ENCODE measurements at places on chromosomes 6 and 20.

DNA sequence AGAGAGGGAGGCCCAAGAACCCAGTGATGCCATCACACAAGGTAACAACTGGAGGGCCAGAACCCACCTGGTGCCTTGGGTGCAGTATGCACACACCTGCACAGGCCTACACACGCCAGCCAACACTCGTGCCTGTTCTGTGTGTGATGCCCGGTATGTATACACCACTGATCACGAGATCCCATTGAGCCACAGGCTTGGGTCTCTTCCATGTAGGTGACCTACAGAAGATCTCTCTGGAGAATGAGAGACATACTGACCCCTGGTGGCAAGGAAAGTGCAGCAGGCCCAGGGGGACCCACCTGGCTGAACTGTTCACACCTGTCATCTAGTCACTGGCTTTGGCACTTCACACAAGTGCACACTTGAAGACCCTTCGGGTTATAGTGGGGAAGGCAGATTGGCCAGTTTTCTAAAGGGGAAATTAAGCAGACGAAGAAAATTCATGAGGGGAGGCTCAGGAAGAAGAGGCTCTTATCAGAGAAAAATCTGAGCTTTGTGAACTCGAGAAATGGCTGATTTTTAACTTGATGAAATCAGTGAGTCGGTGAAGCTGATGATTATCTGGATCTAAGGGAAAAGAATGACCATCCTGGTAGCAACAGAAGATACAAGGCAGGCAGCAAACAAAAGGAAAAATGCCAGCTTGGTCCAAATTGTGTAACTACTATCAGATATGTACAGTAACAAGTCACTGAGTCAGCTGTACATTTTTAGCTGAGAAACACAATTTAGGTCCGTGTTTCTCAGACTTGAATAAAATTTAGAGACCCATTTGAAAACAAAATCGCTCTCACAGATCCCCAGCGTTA lies 69.1 kb upstream of the PBOV1 start:
- DNase-seq = peak; percentile 16

DNA sequence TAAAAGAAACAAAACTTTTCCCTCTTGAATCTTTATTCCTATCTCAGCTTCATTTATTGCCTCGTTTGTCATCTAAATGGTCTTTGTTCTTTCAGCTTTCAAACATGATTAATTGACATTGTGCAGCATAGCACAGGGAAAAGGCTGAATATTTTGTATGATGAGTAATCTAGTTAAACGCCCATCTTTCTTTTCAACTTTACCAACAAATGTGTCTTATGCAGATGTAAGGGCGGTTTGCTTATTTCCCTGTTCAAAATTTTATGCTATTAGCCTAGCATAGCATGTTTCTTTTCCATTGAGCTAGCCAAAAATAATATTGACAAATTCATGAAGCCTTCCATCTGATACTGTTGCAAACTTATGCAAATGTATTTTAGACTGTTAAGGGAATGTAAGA lies 176.4 kb upstream of the AKAP12 start:
- DNase-seq = peak; percentile 85

GRCh38 chr6:8059129-8059528 lies 5.1 kb downstream of the BLOC1S5 start:
- DNase-seq = peak; percentile 74

- DNase-seq = no peak
Observed at GRCh38 chr6:136723780-136724179, 68.5 kb downstream of the MAP3K5 start.

GRCh38 chr6:66184091-66184490 lies 477.1 kb upstream of the EYS start:
- DNase-seq = no peak

DNA sequence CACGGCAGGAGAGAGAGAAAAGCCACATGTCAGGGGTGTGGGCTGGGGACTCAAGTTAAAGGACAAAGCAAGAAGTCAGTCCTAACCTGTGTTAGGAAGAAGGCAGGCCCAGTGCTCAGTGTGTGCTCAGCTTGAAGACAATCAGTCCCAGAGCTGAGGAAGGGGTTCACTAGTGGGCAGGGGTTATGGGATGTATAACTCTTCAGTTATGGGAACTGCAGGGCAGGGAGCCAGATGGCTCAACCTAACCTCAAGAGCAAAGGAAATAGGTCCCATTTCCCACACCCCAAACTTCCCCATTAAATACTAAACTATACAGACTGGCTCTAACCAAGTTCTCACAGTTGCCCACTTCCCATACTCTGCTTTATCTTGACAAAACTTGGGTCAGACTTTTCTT lies 7.4 kb upstream of the SSTR4 start:
- DNase-seq = no peak

- DNase-seq = peak; percentile 30
Observed at GRCh38 chr6:128112494-128112893, 211.6 kb upstream of the THEMIS start.

GRCh38 chr6:18432619-18433018 lies 45.5 kb downstream of the RNF144B start:
- DNase-seq = no peak

- no peak for DNase-seq
Observed at GRCh38 chr6:152078001-152078400, 270.5 kb downstream of the ESR1 start.

DNA sequence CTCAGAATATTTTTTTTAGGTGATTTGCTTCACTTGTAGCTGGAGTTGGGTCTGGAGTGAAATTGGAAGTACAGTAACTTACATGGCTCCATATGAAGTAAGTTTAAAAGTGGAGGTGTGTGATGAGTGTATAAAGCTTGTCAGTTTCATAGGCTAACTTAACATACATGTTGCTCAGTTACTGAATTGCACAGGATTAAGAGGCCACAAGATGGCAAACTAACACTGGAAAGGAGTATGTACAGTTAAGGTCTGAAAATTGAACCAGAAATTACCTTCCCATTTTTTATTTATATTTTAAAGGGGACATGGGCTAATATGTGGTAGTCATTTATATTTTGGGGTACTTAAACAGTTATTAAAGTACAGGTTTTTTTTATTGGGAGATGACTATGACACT lies 45.3 kb upstream of the SMIM8 start:
- DNase-seq = peak; percentile 24

GRCh38 chr6:122722746-122723145 lies 56.8 kb upstream of the FABP7 start:
- DNase-seq = peak; percentile 18

GRCh38 chr6:37517411-37517812 lies 17.7 kb upstream of the CCDC167 start:
- no peak for DNase-seq

- no peak for DNase-seq
Observed at GRCh38 chr20:17925141-17925939, 43.3 kb downstream of the SNX5 start.

GRCh38 chr6:117079951-117080350 lies 185.4 kb upstream of the VGLL2 start:
- DNase-seq = no peak

GRCh38 chr20:48760403-48760983 lies 67.3 kb downstream of the PREX1 start:
- peak; percentile 54 for DNase-seq

GRCh38 chr6:106046116-106046853 lies 39.9 kb upstream of the PRDM1 start:
- DNase-seq = no peak

GRCh38 chr20:49490689-49491088 lies 8.2 kb upstream of the KCNB1 start:
- no peak for DNase-seq

DNA sequence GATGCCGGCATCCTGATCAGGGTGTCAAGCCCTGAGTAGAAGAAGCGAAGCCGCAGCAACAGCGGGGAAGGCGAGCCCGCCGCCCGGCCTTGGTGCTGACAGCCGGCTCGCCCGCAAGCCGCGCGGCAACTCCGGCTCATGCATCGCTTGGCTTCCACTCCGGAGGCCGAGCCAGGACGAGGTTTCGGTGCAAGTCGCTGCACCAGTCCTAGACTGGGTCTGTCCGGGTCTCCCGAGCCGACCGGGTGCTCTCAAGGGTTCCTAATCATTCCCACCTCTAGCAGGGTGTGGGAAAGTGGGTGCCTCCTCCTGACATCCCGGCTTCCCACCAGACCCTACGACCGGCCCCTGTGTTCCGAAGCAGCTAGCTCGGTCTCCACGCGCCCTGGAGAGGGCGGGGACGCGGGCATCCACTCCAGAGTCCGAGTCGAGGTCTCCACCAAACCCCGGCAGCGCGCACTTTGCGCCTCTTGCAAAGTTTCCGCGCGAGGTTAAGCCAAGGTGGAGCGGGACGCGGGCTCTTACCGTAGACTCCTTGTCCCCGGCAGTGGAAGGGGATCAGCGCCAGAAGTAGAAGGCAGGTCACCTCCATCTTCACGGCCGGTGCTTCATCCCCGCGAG lies 1.4 kb downstream of the MDGA1 start:
- peak; percentile 49 for DNase-seq

DNA sequence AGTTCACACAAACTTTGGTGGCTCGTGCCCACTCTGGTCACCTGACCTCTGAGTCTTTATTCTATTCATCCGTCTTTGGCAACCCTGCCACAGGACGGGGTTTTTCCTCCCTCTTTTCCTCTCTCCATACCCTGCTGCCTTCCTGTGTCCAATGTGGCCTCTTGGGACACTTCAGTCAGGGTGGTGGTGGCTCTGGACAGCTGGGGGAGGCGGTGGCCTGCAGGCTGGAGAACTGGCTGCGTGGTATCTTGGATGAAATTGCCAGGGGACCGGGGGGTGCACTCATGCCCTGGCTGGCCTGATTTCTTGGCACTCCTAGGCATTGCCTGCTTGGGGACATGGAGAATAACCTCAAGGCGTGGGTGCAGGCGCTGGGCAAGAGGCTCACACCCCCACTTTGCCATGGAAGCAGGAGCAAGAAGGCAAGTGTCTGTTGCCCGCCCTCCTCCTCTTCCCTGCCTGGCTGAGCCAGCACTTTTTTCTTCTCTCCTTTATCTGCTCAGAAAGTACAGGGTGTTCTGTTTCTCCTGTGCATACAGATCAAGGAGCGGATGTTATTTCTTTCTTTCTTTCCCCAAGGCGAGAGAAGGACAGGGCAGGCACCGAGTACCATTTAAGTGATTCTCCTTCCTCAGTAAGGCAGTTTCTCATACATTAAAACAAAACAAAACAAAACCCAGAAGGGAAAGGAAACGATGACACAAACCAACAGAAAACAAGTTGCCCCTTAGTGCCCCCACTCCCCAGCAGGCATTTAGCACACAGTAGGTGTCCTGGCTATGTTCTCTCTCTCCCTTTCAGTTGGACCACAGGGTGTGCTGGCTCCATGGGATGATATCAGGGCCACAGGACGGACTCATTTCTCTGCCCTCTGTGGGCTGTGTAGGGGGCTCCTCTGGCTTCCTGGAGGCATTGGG lies 155.5 kb upstream of the RNF24 start:
- DNase-seq = peak; percentile 43

DNA sequence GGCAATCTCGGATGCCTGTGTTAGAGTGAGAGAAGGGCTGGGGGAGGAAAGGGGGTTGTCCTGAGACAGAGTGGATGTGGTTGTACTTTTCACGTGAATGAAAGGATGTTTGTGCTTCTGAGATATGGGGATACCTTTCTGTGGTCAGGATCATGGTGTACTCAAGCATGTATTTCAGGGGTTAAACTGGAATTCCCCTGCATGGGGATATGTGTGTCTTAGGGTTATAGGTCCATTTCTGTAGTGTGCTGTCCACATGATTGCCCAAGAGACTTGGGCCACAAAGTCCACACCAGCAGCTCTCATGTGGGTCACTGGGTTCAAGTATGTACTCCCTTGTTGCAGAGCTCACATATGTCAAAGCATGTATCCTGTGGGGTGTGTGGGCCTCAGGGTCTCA lies 10.5 kb downstream of the SYNGAP1 start:
- DNase-seq = no peak

GRCh38 chr20:36094497-36094896 lies 60.0 kb upstream of the EPB41L1 start:
- DNase-seq = peak; percentile 42

DNA sequence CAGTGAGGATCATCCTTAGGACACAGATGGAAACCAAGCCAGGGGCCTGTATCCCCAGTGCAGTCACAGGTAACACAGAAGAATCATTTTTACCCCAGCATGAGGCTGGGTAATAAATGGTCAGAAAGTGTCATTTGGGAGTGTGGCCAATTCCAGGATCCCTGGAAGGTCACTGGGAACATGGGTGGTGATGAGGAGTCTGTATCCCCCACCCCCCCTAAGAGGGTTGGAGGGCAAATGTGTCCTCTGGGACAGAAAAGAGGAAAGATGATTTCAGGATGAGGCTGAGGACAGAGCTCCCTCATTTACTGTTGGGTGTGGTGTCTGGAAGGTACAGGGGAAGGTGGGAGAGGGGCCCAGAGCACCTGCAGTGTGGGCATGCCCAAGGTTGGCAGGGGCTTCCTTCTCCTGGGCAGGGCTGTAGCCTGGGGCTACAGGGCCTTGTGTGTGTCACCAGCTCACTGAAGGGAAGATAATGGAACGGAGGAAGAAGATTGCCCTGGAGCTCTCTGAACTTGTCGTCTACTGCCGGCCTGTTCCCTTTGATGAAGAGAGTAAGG lies 34.5 kb downstream of the PLCG1 start:
- no peak for DNase-seq

GRCh38 chr6:139640448-139640847 lies 266.0 kb upstream of the CITED2 start:
- DNase-seq = no peak

DNA sequence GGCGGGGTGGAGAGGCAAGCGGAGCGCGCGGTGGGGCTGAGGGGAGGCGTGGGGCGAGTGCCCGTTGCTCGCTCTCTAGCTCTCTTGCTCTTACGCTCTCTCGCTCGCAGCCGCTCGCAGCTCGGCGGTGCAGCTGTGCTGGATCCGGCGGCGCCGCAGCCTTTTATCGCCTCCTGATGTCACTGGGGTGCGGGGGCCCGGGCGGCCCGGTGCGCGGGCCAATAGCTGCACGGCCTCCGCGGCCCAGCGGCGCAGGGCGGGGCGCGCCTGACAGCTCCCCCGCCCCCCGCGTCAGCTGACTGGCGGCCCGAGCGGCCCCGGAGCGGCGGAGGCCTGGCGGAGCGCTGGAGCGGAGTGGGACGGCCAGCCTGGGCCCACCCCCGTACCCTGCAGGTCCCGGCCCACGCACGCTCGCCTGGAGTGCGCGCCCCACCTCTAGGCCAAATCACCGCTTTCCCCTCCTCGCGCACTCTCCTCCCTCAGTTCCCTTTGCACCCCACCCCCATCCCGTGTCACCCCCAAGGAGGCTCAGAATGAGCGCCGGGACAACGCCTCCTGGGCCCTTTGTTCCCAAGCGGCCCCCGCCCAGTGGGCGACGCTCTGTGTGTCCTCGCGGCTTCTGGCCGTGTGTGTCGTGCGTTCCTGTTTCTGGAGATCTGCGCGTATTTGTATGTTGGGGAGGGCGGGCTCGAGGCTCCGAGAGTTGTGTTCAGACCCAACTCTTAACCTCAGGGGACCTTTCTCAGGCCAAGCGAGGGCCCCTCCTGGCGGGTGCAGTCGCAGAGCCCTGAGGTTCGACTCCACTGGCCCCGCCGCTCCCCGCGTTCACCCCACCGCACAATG lies at the start of gene MAFB:
Gene MAFB, minus strand, starts transcription at position 137 of the 843 bp plus-strand sequence. CDS start 386 bp downstream, outside the sequence.
- DNase-seq = peak; percentile 82

- DNase-seq = peak; percentile 19
Observed at GRCh38 chr6:117264692-117265409, 507 bp upstream of the VGLL2 start.

GRCh38 chr20:53168491-53168890 lies 196.3 kb downstream of the TSHZ2 start:
- no peak for DNase-seq

- DNase-seq = no peak
Observed at GRCh38 chr6:109257494-109257893, 124.8 kb downstream of the CD164 start.

- no peak for DNase-seq
Observed at GRCh38 chr20:33237989-33238388, 2.2 kb downstream of the BPIFA1 start.

Measured in cardiac fibroblast (primary cell).